ENCODE measurements at places on chromosomes 1 and 21.

DNA sequence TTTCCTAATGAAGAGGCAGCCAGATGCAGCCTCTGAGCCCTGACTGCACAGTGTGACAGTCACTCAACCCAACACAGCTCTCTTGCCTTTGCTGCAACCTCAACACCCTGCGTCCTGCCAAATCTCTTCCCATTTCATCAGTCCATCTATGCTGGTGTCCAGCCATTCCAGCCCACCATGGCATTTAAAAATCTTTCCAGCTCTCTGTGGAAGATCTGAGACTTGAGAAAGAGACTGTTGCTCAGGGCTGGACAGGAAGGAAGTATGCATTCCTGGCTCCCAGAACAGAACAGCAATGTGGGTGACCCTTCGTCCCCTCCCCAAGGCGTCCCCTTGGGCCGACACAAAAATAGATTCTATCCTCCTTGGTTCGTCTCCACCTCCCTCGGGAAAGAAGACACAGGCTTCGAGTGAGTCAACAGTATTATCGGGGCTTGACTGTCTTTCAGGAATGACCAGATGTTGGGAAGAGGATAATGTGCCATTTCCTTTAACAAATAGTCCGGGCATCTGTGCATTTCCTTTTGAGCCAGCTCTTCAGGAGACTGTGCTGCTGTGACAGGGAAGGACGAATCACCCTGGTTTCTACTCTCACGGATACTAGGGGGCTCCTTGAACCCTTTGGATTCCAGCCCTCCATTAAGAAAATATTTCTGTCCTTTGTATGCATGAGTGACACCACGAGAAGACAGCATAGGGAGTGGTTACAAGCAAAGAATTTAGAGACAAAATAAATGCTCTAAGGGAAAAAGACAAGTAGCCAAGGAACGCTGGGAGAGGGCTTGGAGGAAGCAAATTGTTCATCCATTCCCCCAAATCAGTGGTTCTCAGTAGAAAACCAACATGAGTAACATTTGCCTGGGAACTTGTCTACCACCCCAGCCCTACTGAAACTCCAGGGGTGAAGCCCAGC lies 111.4 kb upstream of the CDC42BPA start:
- DNase-seq, result no peak

- DNase-seq, result no peak
Observed at GRCh38 chr1:22831729-22832413, 121.2 kb downstream of the EPHB2 start.

DNA sequence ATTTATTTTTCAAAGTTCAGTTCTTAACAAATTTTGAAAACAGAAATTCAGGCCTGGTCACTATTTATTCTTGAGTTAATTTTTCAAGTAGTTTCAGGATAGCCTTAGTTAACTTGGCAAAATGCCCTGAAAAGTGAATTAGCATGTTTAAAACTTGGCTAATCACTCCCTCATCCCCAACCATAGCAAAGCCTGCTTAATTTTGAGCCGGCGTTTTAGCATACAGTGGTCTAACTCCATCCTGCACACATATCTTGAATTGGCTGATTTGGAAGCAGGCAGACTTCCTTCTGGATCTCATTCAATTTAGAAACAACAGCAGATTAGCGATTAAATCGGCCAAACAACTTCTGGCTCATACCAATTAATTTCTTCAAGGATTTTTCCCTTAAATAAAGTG lies 439.2 kb downstream of the PTBP2 start:
- no peak for DNase-seq

DNA sequence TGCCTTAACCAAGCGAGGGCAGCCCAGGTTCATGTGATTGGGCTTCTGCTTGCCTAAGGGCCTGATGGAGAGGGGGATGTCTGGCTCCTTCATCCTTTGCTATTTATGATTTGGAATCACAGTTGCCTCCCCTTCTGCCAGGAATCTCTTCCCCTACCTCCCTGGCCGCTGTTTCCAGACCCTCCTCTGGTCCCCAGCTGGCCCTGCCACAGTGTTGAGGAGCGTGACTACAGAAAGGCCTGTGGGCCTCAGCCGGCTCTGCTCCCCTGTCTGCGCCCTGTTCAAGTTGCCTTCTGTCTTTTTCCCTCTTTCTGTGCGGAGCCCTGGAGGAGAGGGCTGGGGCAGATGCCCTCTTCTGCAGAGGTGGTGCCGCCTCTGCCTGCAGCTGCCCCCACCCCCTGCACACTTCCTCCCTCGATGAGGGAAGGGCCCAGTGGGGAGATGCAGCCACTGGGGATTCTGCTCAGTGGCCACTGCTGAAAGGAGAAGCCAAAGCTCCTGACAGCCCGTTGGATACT lies 6.5 kb downstream of the KIAA1614 start:
- no peak for DNase-seq

GRCh38 chr1:241846862-241847539 lies 1.0 kb upstream of the EXO1 start:
- no peak for DNase-seq
